ENCODE measurements at places on chromosomes 1 and 21.

DNA sequence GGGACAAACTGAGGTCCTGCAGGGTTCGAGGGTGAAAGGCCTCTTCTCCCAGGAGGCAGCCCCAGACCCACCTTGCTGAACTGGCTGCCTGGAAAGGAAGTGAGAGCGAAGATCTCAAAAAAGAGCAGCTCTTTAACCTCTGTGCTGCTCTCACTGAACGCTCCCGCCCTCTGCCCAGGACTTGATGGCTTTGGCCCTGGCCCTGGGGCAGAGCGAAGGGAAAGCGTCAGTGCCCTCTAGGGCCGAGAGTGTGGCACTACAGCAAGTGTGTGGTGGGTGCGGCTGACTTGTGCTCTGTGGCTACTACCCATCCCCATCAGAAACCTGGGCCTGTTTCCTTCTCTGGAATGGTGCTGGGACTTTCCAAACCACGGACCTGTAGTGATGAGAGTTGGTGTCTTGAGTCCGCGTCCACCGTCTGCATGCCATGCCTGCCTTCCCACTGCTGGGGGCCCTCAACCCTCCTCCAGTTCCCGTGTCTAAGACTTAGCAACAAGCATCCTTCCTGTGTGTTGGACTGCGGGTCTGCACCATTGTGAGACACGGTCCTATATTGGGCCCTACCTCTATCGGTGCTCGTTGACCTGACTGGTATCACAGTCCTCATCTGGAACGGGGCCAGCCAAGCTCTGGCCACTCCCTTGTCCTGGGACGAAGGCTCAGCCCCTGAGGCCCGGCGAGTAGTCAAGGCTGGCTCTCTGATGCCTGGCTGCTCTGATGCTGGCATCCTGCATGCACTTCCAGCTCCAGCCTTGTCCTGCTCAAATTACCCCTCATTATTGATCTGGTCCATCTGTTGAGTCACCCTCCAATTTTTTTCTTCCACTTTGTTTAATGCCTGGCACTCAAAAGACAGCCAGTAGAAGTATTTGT is 180.3 kb downstream of the DISC1 start:
- DNase-seq = no peak

DNA sequence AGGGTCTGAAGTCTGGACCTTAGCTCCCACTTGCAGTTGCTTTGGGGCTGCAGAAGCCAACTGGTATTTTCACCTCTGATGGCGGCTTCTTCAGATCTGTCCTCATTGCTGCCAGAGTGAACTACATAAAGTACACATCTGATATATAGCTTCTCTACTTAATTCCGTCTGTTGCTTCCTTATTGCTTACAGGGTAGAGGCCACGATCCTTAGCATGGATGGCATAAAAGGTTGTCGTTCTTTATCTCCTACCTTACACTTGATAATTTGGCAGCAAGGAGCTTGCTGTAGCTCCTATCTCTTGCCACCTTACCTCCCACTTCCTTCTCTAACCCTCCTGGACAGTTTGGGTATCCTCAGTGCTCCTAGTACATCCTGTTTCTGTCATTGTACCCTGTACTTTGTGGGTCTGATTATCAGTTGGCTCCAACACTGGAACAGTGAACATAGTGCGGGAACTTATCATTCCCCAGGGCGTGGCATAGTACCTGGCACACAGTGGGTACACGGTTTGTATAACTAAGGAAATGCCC is 30.9 kb upstream of the NBL1 start:
- DNase-seq = no peak

DNA sequence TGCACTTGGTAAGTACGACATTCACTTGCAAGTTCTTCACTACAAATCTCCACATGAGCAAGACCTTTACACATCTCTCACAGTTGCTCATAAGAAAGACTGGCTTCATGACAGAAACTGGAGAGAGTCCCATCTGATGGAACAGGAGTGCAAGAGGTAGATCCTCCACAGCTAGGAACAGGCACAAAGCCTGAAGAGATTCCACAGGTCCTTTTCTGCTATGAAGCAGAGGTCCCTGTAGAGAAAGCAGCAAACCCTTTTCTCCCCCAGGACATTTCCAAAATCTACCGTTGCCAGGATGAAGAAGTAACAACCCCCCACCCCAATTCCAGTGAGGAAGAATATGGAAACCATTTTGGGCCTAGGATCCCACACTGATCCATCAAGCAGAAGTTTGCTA is 47.3 kb downstream of the EIF4G3 start:
- no peak for DNase-seq

DNA sequence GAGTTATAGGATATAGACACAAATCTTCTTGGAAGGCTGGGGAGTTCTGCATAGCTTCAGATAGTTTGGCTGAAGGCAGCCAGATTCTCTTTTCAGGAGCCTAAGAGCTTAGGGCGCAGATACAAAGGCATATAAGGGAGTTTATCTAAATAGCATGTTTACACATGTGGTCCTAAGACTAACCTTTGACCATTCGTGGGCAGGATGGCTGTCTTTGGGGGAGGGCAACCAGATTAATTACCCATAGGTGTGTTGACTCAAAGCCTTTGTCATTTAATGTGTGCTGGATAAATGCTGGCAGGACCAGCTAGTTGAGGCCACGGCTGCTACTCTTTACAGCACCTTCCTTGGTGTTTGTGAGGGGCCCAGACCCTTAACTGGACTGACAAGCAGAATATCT is 71.8 kb downstream of the IER5 start:
- DNase-seq = no peak

DNA sequence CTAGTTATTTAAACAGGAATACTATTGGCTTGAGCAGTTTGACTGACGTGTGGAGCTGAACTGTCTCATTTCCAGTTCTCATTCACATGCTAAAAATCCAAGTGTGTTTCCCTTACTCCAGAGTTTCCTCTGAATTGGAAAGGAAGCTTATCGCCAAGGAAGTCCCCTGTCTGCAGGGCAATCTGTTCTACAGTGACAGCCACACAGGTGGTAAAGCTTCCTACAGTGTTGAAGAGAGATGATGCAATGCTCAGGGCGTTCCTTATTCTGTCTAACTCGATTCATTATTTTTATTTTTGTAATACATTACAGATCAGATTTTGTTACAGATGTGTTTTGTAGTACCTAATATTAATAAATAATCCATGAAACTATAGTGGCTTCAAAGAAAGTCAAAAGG is 41.3 kb downstream of the ADAMTS5 start:
- DNase-seq = no peak

DNA sequence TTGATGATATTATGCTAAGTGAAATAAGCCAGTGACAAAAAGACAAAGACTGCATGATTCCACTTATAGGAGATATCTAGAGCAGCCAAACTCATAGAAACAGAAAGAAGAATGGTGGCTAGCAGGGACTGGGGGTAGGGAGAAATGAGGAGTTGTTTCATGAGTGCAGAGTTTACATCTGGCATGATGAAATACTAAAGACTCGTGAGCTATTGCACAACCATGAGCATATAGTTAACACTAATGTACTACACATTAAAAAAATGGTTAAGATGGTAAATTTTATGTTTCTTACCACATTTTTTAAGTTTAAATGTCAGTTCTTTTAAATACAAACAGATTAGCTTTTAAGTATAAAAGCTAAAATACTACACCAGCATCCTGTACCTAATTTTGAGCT is 57.8 kb downstream of the ESRRG start:
- DNase-seq = no peak

- no peak for DNase-seq
These were observed 282.3 kb downstream of the USH2A start for GRCh38 chr1:216140730-216141524.

DNA sequence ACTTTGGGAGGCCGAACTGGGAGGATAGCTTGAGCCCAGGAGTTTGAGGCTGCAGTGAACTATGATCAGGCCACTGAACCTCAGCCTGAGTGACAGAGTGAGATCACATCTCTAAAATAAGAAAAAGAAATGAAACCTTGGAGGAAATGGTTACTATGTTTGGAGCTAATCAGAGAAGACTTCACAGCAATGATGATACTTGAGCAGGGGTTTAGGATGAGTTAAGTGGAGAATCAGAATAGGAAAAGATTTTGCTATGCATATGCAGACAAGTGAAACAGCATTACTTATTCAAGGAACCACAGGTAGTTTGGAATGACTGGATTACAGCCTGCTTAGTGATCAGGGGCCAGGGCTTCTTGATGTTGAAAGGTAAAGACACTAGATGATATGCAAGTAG is 1.3 kb upstream of the CD5L start:
- no peak for DNase-seq

DNA sequence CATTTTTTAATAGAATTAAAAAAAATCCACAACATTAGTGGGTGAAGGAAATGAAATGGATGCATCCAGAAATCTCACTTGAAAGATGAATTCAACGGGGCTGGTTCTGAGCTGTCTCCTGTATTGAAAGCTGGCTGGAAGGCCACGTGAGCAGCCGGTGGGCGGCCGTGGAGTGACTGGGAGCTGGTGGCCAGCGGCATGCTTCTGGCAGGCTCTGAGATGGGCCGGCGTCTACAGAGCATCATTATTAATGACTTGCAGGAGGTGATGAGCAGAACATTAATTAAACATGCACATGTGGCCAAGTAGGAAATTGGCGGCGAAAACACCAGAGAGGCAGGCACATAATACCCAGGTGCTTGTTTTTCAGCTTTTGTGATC is 115.6 kb upstream of the LMO4 start:
- no peak for DNase-seq

Data from activated CD4-positive, CD25-positive, alpha-beta regulatory T cell (primary cell).